CD4-positive, alpha-beta memory T cell (primary cell): ENCODE measurements at places on chromosomes 3 and 15. TPM values are rescaled to one million over a fixed set of nuclear protein-coding genes. Genes with fewer than 3 reads are reported as not detected.

DNA sequence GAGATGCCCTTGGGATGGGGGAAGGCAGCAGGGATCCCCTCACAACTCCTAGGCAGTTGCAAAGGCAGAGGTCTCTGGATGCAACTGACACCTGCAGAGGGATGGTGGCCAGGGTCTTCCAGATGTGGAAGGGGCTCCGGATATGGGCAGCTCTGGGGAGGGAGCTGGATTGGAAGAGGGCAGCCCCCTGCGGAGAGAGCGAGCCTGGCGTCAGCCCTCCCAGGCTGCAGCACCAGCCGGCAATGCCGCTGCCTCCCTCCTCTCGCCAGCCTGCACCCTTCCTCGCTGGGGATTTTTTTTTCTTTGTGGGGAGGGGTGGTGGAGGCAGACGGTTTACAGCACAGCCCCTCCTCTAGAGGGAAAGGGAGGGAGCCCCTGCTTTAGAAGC is 1.6 kb downstream of the INSYN1 start:
- no peak for DNase-seq

- DNase-seq = no peak
Observed at GRCh38 chr15:96324940-96325540, 5.5 kb upstream of the NR2F2 start.

- DNase-seq = no peak
Observed at GRCh38 chr15:70587896-70588567, 175.3 kb downstream of the UACA start.

DNA sequence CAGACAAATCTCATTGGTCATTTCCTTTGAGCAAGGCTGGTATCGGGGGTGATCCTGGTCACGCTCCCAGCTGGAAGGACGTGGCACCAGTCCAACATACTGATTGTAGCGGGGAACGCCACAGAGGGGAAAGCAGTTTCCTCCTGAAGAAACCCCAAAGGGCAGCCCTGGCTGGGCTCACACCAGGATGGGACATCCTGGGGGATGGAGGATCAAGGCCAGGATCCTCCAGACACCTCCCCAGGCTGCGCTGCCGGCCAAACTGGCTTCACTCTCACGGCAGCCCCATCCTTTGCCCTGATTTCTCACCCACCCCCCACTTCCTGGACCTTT is 36.6 kb downstream of the MUC20 start:
- no peak for DNase-seq

GRCh38 chr3:76698136-76698706 is 341.7 kb upstream of the ROBO2 start:
- DNase-seq = no peak

DNA sequence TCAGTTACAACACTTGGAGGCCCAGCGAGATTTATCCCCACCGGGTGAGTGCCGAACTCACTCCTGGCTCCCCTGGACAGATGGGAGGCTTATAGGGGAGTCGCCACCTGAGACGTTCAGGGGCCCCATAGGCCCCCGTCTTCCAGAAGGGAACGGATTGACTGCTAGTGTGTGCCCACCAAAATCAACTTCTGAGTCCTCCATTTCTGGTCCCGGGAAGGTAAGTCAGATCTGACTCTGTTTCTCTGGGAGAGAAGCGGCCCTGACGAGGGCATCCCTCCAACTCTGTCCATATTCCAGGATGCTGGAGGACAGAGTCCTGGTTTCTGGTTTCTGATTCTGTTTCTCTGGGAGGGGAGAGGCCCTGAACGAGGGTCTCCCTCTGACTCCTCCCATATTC is 44.3 kb downstream of the ZBTB11 start:
- no peak for DNase-seq

DNA sequence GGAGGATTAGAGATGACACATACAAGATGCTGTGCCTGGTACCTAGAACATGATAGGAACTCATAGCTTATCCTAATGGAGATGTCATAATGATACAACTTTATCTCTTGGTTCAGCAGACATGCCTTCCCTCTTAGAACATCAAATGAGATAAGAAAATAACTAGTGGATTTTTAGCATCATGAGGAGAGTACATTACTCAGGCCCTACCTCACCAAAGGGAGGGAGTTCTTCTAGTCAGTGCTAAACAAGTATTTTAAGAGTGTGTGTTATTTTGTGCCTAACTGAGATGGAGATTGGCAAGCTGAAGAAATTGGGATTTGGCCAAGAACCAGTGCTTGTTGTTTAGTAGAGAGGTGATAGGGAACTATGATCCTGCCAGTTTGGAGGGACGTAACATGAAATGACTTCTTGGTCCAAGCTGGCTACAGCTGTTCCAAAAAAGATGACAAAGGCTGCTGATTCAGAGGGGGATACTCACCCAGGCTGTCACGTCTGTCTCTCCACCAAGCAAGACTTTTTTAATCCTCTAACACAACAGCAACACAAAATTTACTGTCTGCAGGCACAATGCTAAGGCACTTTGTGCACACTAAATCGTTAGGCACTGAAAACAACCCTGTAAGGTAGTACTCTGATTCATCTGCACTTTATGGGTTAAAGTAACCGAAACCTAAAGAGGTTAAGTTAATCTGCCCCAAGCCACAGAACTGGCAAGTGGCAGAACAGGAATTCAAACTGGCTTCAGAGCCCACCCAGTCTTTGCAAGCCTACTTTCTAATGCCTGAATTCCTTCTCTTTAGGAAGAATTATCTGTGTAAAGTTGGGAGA is 126.5 kb downstream of the CMSS1 start:
- DNase-seq = no peak

DNA sequence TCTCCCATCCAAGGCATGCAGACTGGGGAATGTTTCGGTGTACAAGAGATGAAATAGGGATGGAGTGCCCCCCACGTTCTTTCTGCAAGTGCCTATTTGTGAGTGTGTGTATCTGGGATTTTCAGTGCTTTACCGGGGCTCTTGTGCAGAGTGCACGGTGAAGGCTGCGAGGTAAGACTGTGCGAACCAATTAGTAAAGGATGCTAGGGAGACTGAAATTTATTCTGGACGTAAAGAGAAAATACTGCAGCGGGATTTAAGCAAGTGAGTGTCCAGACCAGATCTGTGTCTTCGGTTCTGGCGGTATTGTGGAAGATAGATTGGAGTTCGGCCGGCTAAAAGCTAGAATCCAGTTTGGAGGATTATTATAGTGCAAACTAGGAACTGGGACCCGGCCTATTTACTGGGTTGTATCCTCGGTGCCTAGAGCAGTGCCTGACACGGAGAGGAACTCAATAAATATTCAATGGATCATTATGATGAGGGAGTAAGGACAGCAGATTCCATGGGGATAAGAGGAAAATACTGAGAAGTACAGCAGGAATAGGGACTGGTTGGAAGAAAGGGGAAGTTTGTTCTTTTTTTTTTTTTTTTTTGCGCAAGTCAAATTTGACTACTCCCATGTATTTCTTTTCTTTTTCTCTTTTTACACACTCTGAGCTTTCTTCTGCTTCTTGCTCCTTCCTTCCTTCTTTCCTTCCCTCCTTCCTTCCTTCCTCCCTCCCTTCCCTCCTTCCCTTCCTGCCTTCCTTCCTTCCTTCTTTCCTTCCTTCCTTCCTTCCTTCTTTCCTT is 580 bp upstream of the MAGEF1 start:
- no peak for DNase-seq

GRCh38 chr15:29312387-29312786 is 42.8 kb upstream of the NSMCE3 start:
- DNase-seq = no peak

Gene PAK6
- total RNA-seq = 0.67 TPM

Gene TRPM1
- not detected for total RNA-seq

Gene TERC
- 15.6 TPM for total RNA-seq

Gene P2RY12
- total RNA-seq = not detected

Gene TOPBP1
- total RNA-seq = 43.2 TPM

Gene MED12L
- total RNA-seq = 0.78 TPM

Gene DPPA2
- not detected for total RNA-seq
